ENCODE measurements at places on chromosomes 5 and 9.

DNA sequence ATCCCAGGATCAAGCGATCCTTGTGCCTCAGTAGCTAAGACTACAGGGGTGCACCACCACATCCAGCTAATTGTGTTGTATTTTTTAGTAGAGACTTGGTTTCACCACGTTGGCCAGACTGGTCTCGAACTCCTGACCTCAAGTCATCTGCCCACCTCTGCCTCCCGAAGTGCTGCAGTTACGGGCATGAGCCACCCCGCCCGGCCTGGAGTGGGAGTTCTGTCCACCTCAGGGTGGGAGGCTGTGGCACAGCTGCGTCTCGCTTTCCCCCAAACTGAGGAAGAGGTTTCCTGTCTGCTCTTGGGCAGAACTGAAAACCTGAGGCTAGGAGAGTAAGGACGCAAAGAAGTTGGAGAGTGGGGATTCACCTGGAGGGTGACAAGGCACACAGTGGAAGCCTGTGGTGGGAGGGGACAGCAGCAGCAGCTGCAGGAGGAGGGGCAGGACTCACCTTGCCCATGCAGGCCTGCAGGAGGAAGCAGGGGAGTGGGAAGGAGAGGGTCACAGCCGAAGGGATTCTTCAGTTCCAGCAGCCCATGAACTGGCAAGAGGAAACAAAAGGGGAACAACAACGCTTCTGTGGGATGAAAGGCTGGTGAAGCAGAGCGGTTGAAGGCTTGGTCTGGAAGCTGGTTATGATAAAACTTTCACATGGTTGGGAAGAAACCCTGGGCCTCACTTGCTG is 181.4 kb downstream of the GAS1 start:
- no peak for DNase-seq

- no peak for DNase-seq
These were observed 323.9 kb upstream of the PTGER4 start for GRCh38 chr5:40355846-40356245.

- DNase-seq, result no peak
These were observed 2.8 kb upstream of the TBCA start for GRCh38 chr5:77778881-77779438.

- no peak for DNase-seq
These were observed 222.9 kb upstream of the MEF2C start for GRCh38 chr5:89105836-89106235.

- DNase-seq, result no peak
These were observed 302.5 kb downstream of the SH3GL2 start for GRCh38 chr9:17881371-17881770.

GRCh38 chr5:54384356-54384933 is 71.1 kb upstream of the HSPB3 start:
- DNase-seq, result no peak

GRCh38 chr9:109063760-109064159 is 50.5 kb upstream of the CTNNAL1 start:
- DNase-seq, result no peak

GRCh38 chr5:44881266-44881665 is 72.5 kb downstream of the MRPS30 start:
- DNase-seq, result no peak

GRCh38 chr9:106755736-106756135 is 107.2 kb upstream of the ZNF462 start:
- DNase-seq, result peak; percentile 45

DNA sequence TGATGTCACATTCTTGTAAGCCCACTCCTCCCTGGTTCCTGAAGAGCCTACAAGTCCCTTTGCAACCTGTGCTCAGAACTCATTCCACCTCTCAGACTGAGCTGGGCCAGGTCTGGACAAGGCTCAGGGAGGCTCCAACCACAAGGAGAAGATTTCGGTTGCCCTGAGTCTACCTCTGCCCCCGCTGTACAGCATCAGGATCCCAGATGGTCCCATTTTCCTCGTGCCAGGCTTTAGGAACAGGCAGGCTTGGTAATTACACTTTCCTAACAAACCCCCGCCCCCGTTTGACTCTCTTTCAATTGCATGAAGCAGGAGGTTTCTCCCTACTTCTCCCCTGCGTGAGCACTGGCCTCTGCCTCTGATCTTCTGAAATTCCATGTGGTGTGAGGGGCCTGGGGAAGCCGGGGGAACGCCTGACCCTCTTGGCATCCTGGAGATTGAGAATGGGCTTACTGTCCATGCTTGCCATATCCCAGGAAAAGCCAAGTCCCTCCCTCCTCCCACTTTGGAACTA is 86.9 kb upstream of the CTNNA1 start:
- DNase-seq, result no peak

DNA sequence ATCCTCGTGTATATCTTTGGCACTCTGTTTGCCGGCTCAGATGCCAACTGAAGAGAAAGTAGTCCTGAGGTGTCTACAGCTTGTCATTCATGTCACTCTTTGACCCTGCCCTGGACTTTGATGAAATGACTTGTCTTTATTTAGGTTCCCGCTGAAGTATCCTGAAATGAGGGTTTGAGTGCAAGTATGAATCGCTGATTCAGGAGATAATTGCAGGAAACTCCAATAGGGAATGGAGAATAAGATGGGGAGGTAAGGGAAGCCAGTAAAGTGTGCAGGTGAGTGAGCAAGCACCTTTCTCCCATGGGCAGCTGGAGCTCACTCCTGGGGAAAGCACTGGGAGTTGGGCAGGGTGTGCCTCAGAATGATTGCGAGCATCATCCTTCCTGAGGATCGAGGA is 50.3 kb upstream of the ZFR start:
- no peak for DNase-seq

GRCh38 chr5:31942546-31942945 is 231.6 kb downstream of the GOLPH3 start:
- DNase-seq, result no peak

DNA sequence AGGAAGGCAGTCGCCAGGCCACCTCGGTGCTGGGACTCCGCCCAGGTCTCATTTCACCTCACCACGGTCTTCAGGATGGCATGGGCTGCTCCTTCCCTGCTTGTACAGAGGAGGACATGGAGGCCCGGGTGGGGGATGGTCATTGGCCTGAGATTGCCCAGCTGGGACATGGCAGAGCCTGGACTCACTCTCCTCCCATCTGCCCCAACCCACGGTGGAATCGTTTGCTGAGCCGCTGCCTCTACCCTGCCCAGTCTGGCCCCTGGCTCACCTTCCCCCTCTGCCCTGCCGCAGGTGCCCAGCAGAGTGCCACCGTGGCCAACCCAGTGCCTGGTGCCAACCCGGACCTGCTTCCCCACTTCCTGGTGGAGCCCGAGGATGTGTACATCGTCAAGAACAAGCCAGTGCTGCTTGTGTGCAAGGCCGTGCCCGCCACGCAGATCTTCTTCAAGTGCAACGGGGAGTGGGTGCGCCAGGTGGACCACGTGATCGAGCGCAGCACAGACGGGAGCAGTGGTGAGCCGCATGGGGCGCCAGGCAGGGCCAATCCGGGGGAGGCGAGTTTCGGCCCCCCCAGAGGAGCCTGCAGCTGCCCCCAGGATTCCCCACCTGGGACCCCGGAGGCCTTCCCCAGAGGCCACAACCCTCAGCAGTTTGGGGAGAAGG is 36.7 kb downstream of the HK3 start:
- DNase-seq, result no peak

DNA sequence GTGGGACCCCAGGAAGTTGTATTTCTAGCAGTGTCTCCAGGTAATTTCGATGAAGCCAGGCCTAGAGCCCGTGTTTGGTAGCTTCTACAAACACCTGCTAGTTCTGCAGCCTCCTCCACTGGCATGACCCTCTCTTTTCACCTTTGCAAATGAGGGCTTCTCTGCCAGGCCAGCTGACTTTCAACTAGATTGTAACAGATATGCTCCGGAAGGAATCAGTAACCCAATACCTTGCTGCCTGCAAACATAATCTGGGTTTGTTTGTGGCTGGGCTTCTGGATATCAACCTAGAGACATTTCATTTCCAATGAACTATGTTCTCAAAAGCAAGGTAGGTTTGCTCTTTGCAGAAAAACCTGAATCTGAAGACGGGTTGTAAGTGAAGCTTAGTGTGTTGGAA is 354.8 kb downstream of the DMRT2 start:
- no peak for DNase-seq

- DNase-seq, result no peak
These were observed 88.6 kb upstream of the NFIB start for GRCh38 chr9:14402583-14402982.

DNA sequence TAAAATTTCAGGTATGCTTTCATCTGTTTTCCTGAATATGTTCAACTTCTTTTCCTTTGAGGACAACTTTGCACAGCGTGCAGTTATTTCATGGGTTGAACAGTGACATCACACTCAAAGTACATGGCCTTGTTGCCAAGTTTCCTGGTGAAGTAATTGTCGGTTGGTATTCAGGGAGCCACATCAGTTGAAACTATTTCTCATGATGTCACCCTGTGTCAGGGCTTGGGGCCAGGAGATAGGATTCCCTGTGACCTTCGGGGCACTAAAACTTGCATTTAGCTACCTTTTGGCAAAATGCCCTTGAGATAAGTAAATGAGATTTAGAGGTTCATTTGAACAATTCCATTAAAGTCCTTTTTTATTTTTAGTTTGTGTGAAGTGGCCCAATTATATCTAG is 383.9 kb downstream of the SH3GL2 start:
- DNase-seq, result no peak

DNA sequence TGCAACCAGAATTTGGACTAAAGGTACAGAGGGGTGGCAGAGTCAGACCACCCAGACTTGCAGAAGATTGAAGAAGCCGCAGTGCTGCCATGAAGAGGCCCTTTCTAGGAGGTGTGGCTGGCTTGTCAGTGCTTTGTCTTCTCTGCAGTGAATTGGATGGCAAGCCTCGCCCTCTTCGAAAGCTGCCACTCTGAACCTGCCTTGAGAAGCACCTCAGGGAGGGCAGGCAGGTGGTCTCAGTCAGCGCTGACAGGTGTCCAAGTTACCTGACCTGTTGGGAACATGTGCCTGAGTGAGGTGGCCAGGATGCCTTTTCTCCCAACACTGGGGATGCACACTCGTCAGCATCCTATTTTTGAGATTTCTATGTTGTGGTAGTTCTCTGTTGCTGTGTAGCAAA is 6.2 kb downstream of the TENT4A start:
- no peak for DNase-seq

Data from NCI-H2029 (cell line).